ENCODE measurements at places on chromosomes 5 and 9.
A peak's percentile ranks its signal among the peaks of the same experiment; 100 is the strongest.

- DNase-seq: no peak
Observed at GRCh38 chr5:67619235-67619634, 422.6 kb upstream of the CD180 start.

DNA sequence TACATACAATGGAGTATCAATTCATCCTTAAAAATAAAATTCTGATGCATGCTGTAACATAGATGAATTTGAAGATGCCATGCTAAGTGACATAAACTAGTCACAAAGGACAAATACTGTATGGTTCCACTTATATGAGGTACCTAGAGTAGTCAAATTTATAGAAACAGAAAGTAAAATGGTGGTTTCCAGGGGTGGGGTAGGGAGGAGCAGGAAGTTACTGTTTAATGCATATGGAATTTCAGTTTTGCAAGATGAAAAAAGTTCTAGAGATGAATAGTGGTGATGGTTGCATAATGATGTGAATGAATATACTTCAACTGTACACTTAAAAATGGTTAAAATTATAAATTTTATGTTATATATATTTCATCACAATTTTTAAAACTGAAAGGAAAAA, 57.3 kb upstream of the FNIP1 start:
- no peak for DNase-seq

- peak; percentile 93 for DNase-seq
Observed at GRCh38 chr9:134434894-134435506, 108.7 kb downstream of the RXRA start.

- DNase-seq: no peak
Observed at GRCh38 chr9:121814594-121814993, 163.2 kb downstream of the DAB2IP start.

DNA sequence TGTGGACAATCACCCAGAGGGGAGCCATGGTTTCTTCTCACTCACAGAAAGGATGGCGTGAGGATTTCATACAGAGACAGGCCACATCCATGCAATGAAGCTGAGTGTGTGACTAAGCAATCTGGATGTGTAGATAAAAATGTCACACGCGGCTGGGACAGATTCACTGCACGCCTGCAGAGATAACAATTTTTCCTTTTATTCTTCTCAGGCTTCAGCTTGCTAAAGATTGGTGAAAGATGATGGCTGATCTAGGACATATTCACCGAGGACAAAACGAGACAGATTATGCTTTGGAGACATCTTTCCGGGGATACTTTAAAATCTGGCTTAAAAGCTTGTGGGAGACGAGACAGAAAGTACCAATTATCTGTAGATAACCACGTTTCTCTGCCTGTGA, 313.9 kb upstream of the TRPC7 start:
- DNase-seq: no peak

- DNase-seq: no peak
Observed at GRCh38 chr5:121862801-121863200, 11.1 kb downstream of the FTMT start.

- DNase-seq: peak; percentile 66
Observed at GRCh38 chr9:14203356-14204056, 110.4 kb downstream of the NFIB start.

- DNase-seq: no peak
Observed at GRCh38 chr9:125634040-125634717, 72.8 kb downstream of the MAPKAP1 start.

DNA sequence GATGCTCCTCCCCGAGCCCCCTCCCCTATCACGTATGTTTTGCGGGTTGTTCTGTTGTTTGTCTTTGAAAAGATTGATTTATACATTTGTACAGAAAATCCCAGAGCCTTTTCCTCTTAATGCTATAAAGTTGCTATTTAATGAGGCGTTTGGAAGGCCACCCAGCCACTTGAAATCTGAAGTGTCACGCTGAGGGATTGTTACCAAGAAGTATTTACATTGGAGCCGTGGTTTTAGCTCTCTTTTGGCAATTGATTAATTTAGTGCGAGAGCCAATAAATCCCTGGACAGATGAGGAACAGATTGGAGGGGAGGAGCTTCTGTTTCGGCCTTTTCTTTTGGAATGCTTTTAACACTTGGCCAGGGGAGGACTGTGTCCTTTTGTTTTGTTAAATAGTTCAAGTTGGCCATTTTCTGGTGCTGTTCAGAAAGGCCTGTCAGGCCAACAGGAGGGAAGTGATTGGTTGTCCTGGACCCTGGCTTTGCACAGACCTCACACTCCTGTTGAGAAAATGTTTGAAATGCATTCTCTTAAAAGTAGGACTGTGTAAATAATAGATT, 250.2 kb downstream of the PDZD2 start:
- DNase-seq: no peak

- no peak for DNase-seq
Observed at GRCh38 chr5:169728418-169728817, 91.3 kb downstream of the DOCK2 start.

GRCh38 chr5:53874409-53874808, 314.0 kb downstream of the NDUFS4 start:
- DNase-seq: no peak

DNA sequence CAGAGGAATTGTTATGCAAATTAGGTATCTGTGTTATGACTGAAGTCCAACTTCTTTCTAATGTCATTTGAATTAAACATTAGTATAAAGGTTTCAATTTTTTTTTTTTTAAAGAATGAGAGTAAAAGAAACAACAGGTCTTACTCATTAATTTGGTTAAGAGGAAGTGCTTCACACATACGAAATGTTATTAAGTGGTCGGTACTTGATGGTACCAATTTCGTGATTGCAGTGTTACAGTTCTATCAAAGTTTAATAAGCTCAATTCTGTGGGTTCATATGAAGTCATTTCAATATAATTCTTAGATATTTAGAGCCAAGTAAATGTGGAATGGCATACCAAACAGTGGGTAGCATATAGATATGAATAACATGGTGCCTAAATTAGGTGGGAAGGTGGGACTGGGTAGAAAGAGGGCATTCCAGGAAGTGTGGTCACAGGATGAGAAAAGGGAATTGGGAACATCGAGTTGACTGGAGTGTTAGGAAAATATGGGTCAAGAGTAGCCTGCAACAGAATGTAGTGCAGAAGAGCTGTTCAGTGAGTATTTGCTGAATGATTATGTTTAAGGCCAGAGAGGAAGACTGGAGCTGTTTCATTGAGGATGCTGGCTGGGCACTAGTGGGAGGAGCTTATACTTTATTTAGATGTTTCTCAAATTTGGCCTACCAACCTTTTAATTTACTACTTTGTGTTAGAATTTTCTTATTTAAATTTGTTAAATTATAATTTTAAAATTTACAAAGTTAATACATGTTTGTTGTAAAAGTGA, 34.1 kb upstream of the DHFR start:
- DNase-seq: no peak

- DNase-seq: no peak
Observed at GRCh38 chr5:178194026-178194425, 6.9 kb upstream of the GMCL2 start.

GRCh38 chr9:30060976-30061375, 2323.5 kb upstream of the ACO1 start:
- DNase-seq: no peak

DNA sequence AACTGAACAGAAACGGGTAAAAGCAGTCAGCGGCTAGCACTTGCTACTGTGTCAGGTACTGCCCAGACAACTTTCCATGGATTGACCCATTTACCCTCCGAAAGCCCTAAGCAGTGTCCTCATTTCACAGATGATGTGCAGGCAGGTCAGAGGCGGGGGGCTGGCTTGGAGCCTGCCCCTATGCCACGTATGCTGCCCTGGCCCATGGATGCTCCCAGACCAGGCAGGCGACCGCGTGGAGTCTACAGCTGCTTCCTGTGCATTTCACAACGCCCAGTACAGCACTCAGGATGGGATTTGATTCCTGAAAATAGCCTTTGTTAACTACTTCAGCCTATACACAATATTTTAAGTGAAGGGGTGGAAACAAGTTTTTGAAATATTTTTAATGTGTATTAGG, 202.9 kb downstream of the NXNL2 start:
- DNase-seq: no peak

- DNase-seq: no peak
Observed at GRCh38 chr5:10468256-10468655, 26.6 kb downstream of the ROPN1L start.

- no peak for DNase-seq
Observed at GRCh38 chr9:11352612-11353011, 739.8 kb upstream of the PTPRD start.

- no peak for DNase-seq
Observed at GRCh38 chr9:105057551-105057950, 129.6 kb upstream of the ABCA1 start.

DNA sequence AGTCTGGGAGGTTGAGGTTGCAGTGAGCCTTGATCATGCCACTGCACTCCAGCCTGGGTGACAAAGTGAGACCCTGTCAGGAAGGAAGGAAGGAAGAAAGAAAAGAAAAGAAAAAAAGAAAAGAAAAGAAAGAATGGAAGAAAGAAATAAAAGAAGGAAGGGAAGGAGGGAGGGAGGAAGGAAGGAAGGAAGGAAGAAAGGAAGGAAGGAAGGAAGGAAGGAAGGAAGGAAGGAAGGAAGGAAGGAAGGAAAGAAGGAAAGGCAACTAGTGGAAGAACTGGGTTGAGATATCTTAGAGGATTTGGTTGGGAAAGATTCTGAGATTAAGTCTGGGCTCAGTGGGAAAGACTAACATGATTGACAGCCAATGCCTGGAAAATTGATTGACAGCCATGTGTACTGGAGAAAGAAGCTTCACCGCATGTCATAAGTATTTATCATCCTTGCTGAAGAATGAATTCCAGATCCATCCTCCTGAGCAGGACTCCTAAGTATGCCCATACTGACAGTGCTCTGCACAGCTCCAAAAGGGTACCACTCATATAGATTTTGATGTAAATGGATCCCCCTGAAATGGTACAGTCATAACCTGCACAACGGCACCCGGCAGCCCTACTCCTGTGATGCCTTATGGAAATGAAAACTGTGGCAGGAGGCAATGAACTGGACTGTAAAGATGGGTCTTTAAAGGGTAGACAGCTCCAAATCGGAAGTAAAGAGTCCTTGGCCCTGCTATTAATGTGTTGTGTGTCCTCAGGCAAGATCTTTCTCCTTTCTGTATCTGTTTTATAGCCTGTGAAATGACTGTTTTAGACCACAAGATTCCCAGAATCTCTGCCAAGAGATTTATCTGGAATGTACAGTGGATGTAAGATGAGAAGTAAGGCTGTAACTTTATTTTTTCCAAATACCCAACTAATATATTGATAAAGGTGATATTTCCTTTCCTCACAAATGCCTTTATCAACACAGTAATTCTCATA, 16.9 kb upstream of the ADRA1B start:
- no peak for DNase-seq

DNA sequence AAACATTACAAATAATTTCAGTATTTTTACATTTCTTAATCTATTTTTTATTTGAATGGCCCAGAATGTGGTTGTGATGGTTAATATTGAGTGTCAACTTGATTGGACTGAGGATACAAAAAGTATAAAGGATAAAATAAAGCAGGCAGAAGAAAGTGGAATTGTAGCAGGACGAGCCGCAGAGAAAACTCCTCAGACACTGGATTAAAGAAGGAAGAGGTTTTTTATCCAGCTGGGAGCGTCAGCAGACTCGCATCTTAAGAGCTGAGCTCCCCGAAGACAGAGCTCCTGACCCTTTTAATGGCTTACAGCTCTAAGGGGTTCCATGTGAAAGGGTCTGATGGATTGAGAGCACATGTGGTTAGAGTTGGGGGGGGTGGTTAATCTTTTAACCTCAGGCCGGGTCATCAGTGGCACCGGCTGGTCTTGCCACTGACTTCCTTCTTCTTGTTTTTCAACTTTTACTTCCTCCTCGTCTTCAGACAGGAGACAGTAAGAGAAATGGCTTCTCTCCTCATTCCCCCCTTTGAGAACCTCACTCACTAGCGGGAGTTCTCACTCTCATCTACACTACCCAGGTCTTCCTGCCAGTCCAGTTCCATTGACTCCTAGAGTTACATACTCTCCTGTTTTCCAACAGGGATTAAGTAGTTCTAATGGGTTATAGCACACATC, 80.0 kb downstream of the TMEM161B start:
- DNase-seq: no peak

DNA sequence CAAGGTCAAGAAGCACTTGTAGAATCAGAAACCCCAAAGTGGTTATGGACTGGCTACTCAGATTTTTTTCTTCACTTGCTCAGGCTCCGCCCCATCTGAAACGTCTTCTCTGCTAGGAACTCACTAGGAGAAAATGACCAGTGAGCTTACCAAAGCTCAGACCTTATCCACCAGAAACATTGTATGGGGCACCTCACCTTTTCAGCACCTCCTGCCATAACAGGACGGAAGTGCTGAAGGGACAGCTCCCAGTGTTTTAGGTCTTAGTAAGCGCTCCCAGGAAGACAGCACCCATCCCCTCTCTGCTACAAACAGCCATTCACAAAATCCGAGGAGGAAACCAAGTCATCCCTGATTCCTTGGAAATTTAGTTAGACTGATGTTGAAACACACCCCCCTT, 1.2 kb upstream of the GABRA1 start:
- no peak for DNase-seq

DNA sequence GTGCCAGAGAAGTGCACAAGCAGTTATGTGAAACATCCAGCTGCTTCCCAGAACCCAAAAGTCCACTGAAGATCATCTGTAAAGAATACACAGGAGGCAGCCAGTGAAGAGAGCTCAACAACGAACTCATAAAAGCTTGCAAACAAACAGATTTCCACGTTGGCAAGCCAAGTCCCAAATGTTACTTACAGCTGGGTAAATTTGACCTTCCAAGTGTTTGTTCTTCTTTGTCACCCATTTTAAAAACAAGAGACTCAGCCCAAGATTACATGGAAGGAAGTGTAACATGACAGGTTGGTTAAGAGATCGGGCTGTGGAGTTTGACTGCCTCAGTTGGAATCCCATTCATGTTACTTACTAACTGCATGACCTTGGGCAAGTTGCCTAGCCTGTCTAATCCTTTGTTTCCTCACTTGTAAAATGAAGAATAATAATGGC, 174.9 kb upstream of the PAPPA start:
- no peak for DNase-seq

GRCh38 chr5:968881-969280, 39.7 kb upstream of the NKD2 start:
- DNase-seq: no peak

- DNase-seq: peak; percentile 16
Observed at GRCh38 chr9:76818271-76818670, 54.0 kb downstream of the PCA3 start.

DNA sequence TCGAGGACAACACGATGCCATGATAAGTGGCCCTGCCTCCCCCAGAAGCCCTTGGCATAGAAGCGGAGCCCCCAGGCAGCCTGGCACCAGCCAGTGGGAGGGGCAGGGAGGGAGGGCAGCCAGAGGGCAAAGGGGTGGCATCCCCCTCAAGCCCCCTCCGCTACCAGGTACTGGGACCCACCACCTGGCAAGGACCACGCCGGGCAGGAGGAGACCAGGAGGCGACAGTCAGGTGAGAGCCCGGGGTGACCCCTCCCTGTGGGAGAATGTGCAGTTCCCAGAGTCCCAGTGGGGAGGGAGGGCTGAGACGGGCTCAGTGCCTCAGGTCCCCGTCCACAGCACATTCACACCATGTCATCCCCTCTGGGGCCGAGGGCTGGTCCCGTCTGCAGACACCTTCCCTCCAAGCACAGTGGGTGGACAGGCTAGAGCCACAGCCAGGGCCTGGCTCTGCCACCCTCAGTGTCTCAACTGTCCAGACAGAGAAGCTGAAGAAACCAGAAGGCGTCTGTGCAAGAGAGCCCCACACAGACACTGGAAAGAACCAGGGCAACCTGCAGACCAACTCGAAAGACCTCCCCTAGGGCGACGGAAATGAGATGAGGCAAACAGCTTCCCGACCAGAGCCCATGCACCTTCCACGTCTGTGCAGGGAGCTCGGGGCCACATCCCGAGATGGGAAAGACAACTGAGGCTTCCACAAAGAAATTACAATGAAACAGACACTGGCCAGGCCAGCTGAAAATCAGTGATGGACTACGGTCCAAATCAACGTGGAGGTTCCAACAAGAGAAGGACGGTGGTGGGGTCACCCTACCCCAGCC, 11.1 kb downstream of the BRD3 start:
- no peak for DNase-seq
